ENCODE measurements at places on chromosomes 2 and 18. TPM values are rescaled to one million over a fixed set of nuclear protein-coding genes. Genes with fewer than 3 reads are reported as not detected.

The SERPINB7 gene
- total RNA-seq = 18.0 TPM

The CMPK2 gene
- 38.6 TPM for total RNA-seq

The PLB1 gene
- total RNA-seq = 1.9 TPM

The AGFG1 gene
- 87.9 TPM for total RNA-seq

The LRATD1 gene
- total RNA-seq = 28.3 TPM

The TWIST2 gene
- total RNA-seq = 2.5 TPM

GRCh38 chr2:152962446-152962845 is 244.0 kb downstream of the ARL6IP6 start:
- no peak overlapping the region for H3K27ac ChIP-seq
- no peaks in the 10 kb centered on the region for H3K36me3 ChIP-seq
- no peaks in the 10 kb centered on the region for H3K27me3 ChIP-seq
- no peak overlapping the region for H3K4me3 ChIP-seq
- H3K4me1 ChIP-seq = no peaks in the 10 kb centered on the region
- DNase-seq = no peak

- no peak overlapping the region for H3K27ac ChIP-seq
- no peak overlapping the region for H3K4me3 ChIP-seq
- no peaks in the 10 kb centered on the region for H3K36me3 ChIP-seq
- no peak for DNase-seq
Observed at GRCh38 chr2:31365834-31366505, 48.6 kb downstream of the XDH start.

DNA sequence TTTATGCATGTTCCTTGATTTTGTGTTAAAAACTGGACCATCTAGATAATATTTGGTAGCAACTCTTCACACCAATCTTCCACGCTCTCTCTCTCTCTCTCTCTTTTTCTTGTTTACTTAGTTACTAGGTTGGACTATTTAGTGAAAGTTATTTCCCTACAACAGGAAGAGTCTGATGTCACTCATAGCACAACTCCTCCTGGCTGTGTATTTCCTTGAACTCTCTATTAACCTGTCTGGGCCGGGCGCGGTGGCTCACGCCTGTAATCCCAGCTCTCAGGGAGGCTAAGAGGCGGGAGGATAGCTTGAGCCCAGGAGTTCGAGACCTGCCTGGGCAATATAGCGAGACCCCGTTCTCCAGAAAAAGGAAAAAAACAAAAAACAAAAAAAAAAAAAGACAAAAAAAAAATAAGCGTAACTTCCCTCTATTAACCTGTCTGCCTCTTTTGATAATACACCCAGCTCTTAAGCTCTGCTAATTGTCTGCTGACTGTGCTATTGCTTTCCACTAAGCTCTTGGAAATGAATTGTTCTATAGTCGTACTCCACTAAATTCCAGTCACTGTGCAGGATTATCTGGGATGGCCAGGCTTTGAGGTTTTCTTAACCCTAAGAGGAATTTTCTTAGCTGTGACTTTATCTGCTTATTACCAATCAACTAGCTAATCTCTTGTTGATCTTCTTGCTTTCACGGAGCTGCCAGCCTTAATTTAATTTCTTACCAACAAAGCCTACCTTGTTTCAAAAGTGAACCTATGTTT is 18.1 kb upstream of the CDH19 start:
- no peak overlapping the region for H3K27ac ChIP-seq
- H3K4me3 ChIP-seq = no peak overlapping the region
- no peaks in the 10 kb centered on the region for H3K27me3 ChIP-seq
- no peak for DNase-seq

DNA sequence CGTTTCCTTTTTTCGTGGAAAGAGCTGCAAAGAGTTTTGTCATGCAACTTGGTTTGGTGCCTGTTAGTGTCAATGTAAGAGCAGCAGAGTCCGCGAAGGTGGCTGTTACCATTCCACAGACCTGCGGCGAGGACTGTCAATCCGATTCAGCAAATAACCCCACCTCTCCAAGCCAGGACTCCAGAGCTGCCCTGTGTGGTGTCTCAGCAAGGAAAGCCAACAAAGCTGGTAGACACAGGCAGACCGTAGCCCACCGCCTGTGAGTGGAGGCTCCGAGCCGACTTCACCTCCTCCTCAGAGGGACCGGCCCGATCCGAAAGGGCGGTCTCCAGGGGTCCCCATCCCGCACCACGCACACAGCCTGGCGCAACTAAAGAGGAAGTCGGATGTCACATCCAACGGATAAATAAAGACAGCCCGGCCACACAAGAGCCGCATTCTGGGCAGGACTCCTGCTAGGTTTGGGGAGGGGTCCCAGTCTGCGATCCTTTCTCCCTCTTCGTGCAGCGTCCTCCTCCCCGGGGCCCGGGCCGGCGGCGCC is 819 bp downstream of the ANKRD44 start:
- H3K4me3 ChIP-seq = peak overlapping the region; percentile 79
- H3K36me3 ChIP-seq = no peaks in the 10 kb centered on the region
- H3K4me1 ChIP-seq = peaks cover 13% of the 10 kb centered on the region
- H3K27ac ChIP-seq = no peak overlapping the region

DNA sequence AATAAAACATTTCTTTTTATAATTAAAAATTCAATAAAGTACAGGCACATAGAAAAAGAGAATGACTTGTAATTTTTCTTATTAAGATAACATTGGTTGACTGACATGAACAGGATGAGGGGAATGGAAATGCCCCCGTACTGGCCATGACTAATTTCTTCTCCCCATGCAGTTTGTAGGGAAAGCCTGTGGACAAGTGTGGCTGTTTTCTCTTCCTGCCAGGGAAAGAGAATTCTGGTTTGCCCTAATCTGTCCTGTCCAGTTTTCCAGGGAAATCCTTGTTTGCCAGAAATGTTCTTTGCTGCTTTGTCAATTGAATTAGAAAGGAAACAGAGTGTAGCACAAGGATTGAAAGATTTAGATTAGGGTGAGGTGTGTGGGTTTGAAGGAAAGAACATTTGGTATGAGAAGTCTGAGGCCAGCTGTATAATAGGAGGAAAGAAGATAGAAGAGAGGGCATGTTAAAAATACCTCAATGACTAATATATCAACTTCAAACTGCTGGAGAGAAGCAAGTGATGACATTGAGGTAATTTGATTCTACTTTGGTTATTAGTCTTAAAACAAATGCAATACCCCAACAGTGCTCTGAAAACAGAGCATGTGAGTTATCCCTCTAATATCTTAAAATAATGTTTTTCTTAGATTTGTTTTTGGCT is 593.9 kb upstream of the ZNF804A start:
- H3K27me3 ChIP-seq = no peaks in the 10 kb centered on the region
- no peaks in the 10 kb centered on the region for H3K4me1 ChIP-seq
- peak overlapping the region; percentile 72 for H3K27ac ChIP-seq
- H3K36me3 ChIP-seq = no peaks in the 10 kb centered on the region
- DNase-seq = peak; percentile 52
- no peak overlapping the region for H3K4me3 ChIP-seq

- H3K4me1 ChIP-seq = no peaks in the 10 kb centered on the region
- H3K36me3 ChIP-seq = no peaks in the 10 kb centered on the region
Observed at GRCh38 chr18:31719363-31720006, 35.1 kb upstream of the B4GALT6 start.

DNA sequence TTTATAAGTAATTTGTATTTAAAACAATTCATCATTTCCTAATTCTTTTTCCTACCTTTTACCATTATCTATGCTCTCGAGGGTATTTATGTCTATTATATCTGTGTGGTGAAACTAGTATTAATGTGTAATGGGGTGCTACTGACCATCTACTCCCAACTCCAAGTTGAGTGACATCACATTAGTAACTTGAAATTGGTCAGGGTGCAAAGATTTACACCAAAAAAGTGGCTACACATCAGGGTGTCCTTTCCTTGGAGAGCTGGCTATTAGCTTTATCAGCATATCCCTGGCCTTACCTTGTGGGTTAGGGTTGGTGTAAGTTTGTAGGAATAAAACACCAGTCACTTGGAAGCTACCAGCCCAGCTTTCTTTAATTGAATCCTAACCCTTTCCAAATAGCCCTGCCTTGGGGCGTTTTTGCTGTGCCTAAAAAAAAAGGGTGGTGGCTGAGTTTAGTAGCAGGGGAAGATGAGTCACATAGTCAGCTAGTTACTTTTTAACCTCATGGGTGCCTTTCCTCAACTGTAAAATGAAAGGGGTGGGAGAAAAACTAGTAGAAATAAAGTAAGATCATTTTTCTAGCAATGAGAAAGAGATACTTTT is 14.0 kb downstream of the ANXA4 start:
- DNase-seq = peak; percentile 54
- no peak overlapping the region for H3K4me3 ChIP-seq
- no peaks in the 10 kb centered on the region for H3K27me3 ChIP-seq
- no peaks in the 10 kb centered on the region for H3K36me3 ChIP-seq
- peaks cover 9% of the 10 kb centered on the region for H3K4me1 ChIP-seq

GRCh38 chr2:23617811-23618215 is 232.8 kb downstream of the KLHL29 start:
- H3K27ac ChIP-seq = no peak overlapping the region
- no peaks in the 10 kb centered on the region for H3K4me1 ChIP-seq
- no peak for DNase-seq
- H3K4me3 ChIP-seq = no peak overlapping the region
- peaks cover 7% of the 10 kb centered on the region for H3K27me3 ChIP-seq

DNA sequence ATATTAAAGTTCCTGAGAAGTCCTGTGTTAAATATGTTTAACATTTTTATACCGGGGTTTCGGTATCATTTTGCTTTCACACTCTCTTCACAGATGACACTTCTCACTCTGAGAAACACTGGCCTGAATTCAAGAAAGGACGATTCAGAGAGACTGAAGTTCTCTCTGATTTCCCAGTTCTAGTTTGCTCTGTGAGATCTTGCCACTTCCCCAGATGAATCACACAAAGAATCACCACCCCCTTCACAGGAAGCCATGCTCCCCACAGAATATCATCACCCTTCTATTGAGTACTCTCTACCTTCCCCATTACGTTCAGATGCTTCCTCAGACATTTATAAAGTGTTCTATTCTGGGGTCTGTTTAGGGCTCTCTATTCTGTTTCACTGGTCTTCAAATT is 16.1 kb upstream of the CD207 start:
- H3K27ac ChIP-seq = no peak overlapping the region
- no peak overlapping the region for H3K4me3 ChIP-seq
- DNase-seq = no peak
- peaks cover 23% of the 10 kb centered on the region for H3K27me3 ChIP-seq
- H3K36me3 ChIP-seq = no peaks in the 10 kb centered on the region

DNA sequence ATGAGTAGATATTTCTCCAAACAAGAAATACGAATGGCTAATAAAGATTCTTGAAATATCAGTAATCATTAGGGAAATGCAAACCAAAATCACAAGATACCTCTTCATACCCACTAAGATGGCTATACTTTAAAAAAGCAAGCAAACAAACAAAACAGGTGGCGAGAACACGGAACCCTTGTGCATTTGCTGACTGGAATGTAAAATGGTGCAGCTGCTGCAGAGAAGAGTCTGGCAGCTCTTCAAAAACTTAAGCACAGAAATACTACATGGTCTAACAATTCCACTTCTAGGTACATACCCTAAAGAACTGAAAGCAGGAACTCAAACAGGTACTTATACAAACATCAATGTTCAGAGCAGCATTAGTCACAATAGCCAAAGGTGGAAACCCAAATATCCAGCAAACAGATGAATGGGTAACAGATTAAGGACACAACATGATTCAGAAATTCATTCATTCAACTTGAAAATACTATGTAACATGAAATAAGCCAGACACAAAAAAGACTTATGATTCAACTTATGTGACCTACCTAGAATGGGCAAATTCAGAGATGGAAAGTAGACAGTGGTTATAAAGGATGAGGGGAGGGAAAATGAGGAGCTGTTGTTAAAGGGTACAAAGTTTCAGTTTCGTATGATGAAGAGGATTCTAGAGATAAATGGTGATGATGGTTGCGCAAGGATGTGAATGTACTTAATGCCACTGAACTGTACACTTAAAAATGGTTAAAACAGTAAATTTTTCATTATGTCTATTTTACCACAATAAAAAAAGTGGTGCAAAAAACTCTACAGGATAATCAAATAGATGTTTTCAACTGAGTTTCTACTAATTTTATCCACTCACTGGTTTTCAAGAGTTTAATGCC is 26.9 kb upstream of the GPR75 start:
- H3K36me3 ChIP-seq = peaks cover 73% of the 10 kb centered on the region
- no peak overlapping the region for H3K4me3 ChIP-seq
- no peaks in the 10 kb centered on the region for H3K4me1 ChIP-seq
- no peak for DNase-seq

- no peak for DNase-seq
- peaks cover 3% of the 10 kb centered on the region for H3K27me3 ChIP-seq
- no peaks in the 10 kb centered on the region for H3K4me1 ChIP-seq
- H3K27ac ChIP-seq = no peak overlapping the region
Observed at GRCh38 chr2:72133721-72134407, 13.8 kb downstream of the CYP26B1 start.

- peaks cover 6% of the 10 kb centered on the region for H3K36me3 ChIP-seq
- no peaks in the 10 kb centered on the region for H3K4me1 ChIP-seq
- no peak for DNase-seq
- H3K4me3 ChIP-seq = no peak overlapping the region
- H3K27ac ChIP-seq = no peak overlapping the region
Observed at GRCh38 chr2:148231858-148232257, 211.0 kb downstream of the MBD5 start.

GRCh38 chr18:59085797-59086196 is 53.9 kb upstream of the SEC11C start:
- no peaks in the 10 kb centered on the region for H3K36me3 ChIP-seq
- peak; percentile 72 for DNase-seq
- peaks cover 8% of the 10 kb centered on the region for H3K4me1 ChIP-seq
- peaks cover 9% of the 10 kb centered on the region for H3K27me3 ChIP-seq
- no peak overlapping the region for H3K4me3 ChIP-seq

GRCh38 chr2:38037757-38038621 is 38.0 kb downstream of the CYP1B1 start:
- peaks cover 17% of the 10 kb centered on the region for H3K27me3 ChIP-seq
- H3K4me3 ChIP-seq = peak overlapping the region; percentile 48
- no peaks in the 10 kb centered on the region for H3K36me3 ChIP-seq
- peaks cover 11% of the 10 kb centered on the region for H3K4me1 ChIP-seq
- no peak overlapping the region for H3K27ac ChIP-seq
- peak; percentile 48 for DNase-seq

- no peaks in the 10 kb centered on the region for H3K4me1 ChIP-seq
- H3K27ac ChIP-seq = no peak overlapping the region
- H3K4me3 ChIP-seq = no peak overlapping the region
- no peaks in the 10 kb centered on the region for H3K27me3 ChIP-seq
- DNase-seq = no peak
- no peaks in the 10 kb centered on the region for H3K36me3 ChIP-seq
Observed at GRCh38 chr2:5495586-5495985, 196.6 kb upstream of the SOX11 start.
